Endodermal cell (in vitro differentiated cells): ENCODE measurements at places on chromosomes 13 and 19. TPM values are rescaled to one million over a fixed set of nuclear protein-coding genes. Genes with fewer than 3 reads are reported as not detected.

GRCh38 chr13:37349916-37350315, 244.5 kb upstream of the CSNK1A1L start:
- peaks cover 4% of the 10 kb centered on the region for H3K4me1 ChIP-seq
- H3K36me3 ChIP-seq: no peaks in the 10 kb centered on the region
- no peak overlapping the region for H3K4me3 ChIP-seq
- H3K27me3 ChIP-seq: no peaks in the 10 kb centered on the region

DNA sequence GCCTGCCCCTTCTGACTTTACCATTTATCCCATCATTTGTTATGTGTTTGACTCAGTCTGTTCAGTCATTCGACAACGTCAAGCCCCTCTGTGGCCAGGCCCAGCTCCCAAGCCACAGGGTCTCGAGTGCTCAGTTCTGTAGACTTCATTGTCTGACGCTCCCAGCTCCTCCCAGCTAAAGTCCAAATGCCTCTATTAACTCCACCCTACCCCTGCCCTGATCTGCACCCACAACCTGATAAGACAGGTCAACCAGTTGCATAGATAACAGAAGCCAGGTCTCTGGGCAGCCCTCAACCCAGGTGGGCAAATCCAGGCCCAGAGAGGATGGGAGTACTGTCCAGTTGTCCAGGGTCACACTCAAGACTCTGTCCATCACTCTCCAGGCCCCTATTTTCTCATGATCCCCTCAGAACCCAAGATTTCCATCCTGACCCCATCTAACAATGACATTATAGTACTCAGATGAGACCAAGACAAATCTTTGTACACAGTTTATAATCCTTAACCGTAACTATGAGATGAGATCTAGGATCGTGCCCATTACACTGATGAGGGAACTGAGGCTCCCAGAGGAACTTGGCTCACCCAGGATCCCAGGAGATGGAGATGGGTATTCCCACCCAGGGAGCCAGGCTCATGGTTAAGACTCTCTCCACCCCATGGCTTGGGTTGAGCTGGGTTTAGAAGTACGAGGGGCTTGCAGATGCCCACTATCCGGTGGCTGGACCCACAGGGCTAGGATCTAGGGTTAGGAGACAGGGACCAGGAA, 1.1 kb downstream of the TM6SF2 start:
- H3K27ac ChIP-seq: no peak overlapping the region
- H3K36me3 ChIP-seq: peaks cover 11% of the 10 kb centered on the region
- H3K27me3 ChIP-seq: no peaks in the 10 kb centered on the region
- no peak for DNase-seq
- no peaks in the 10 kb centered on the region for H3K4me1 ChIP-seq

DNA sequence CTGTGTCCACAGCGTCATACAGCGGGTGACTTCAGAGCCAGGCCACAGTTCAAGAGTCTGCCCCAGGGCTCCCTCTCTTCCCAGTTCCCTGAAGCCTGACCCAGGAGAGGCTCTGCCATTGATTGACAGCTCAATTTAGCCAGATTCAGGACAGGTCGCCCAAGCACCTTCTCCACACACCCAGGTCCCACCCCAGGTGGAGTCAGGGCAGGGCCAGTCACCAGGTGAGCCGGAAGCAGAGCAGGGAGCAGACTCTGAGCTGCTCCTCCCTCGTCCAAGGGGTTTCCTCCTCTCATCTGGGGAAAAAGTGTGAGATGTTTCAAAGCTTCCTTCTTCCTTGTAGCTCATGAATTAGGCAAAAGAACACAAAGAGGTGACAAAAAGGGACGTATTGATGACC, 5.6 kb downstream of the CEACAM7 start:
- no peaks in the 10 kb centered on the region for H3K27me3 ChIP-seq
- no peaks in the 10 kb centered on the region for H3K4me1 ChIP-seq
- H3K36me3 ChIP-seq: no peaks in the 10 kb centered on the region
- no peak for DNase-seq
- no peak overlapping the region for H3K27ac ChIP-seq
- no peak overlapping the region for H3K4me3 ChIP-seq

GRCh38 chr19:41957838-41958366, 1.2 kb downstream of the RABAC1 start:
- H3K4me1 ChIP-seq: no peaks in the 10 kb centered on the region
- H3K4me3 ChIP-seq: peak overlapping the region; percentile 82
- peak; percentile 94 for DNase-seq
- H3K27me3 ChIP-seq: no peaks in the 10 kb centered on the region
- no peak overlapping the region for H3K27ac ChIP-seq

DNA sequence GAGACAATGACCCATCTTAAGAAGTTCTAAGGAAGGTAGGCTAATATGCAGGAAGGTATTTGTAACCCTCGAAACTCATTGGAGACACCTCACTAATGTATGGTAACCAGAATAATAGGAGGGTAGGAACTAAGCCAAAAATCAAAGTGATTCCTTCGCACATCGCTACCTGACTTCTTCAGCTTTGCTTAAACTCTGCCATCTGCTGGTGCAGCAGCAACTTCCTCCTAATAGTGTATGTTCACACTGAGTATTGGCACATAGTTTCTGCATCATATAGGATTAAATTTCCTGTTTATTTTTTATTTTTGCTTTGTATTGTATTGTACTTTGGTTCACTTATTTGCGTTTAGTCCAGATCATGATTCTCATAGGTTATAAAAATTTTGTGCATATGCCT, 676.2 kb downstream of the GPC5 start:
- H3K27me3 ChIP-seq: no peaks in the 10 kb centered on the region
- H3K27ac ChIP-seq: no peak overlapping the region
- peak; percentile 55 for DNase-seq
- H3K36me3 ChIP-seq: no peaks in the 10 kb centered on the region
- H3K4me3 ChIP-seq: no peak overlapping the region
- H3K4me1 ChIP-seq: no peaks in the 10 kb centered on the region

- H3K4me3 ChIP-seq: no peak overlapping the region
- no peaks in the 10 kb centered on the region for H3K27me3 ChIP-seq
- H3K36me3 ChIP-seq: peaks cover 13% of the 10 kb centered on the region
- peaks cover 13% of the 10 kb centered on the region for H3K4me1 ChIP-seq
- no peak for DNase-seq
These were observed 81.9 kb upstream of the MCF2L start for GRCh38 chr13:112887151-112887550.

DNA sequence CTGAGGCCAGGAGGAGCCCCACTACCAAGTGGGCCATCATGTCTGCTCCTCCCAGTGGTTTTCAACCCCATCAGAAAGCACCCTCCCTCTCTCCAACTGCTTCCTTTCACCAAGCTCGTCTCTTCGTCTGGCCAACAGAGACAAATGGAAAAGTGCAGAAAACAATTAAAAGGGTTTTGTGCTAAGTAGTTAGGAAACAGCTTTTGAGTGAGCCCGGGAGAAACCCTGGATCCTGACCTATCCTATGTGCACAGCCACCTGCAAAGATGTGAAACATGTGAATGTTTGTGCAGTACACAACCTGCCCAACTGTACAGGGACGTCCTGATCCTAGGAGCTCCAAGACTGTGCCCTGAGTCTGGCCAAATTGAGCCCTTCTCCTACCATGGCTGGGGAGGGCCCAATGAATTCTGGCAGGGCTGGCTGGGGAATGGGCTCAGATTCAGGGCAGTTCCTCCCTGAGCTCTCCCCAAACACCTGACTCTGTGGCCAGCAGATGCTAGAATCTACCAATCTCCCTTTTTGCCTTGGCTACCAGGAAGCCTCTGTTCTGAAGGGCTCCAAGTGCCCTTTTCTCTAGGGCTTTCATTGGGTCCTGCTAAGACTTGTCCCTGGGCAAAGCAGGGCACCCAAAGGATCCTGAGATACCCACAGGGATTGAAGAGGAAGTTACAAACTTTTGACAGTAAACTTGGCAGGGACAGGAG, 7.9 kb downstream of the TLE5 start:
- H3K27me3 ChIP-seq: no peaks in the 10 kb centered on the region
- no peak overlapping the region for H3K27ac ChIP-seq
- DNase-seq: no peak
- no peak overlapping the region for H3K4me3 ChIP-seq

DNA sequence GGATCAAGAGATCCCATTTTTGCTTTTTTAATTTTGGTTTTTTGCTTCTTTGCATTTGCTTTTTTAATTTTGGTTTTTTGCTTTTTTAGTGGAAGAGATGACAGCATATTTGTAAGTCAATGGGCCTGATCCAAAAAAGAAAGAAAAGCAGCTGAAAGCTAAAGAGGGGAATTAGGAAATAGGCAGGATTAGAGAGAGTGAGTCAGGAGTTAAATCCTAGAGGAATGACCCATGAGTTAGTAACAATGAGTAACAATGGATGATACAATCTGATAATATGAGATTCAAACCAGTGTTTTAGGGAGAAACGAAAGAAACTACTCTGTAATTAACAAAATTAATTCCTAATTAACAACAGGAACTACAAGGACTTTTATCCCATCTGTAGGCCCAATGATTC, 111.2 kb upstream of the SGCG start:
- DNase-seq: no peak
- no peaks in the 10 kb centered on the region for H3K36me3 ChIP-seq
- no peaks in the 10 kb centered on the region for H3K4me1 ChIP-seq
- H3K4me3 ChIP-seq: no peak overlapping the region

DNA sequence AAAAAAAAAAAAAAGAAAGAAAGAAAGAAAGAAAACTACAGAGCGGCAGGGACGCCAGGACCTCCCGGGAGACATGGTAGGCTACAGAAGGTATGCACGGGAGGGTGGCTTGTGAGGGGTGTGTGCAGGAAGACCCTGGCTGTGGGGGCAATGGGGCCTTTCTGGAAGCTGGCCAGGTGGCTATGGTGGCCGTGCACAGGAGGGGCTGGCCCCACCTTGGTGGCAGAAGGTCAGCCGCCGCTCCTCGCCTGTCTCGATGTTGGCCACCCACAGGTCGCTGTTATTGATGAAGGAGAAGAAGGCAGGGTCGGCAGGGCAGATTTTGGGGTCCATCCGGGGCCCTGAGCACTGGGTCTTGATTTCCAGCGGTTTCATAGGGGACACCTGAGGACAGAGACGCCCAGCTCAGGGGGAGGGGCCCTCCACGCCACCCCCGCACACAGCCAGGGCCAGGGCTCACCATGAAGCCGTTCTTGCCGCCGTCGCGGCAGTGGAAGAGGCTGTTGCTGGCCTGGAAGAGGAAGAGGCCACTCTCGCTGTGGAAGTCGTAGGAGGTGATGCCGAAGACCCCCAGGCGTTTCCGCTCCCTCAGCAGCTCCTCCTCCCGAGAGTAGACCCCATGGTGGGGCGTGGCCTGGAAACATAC, 19.8 kb downstream of the DPP9 start:
- H3K36me3 ChIP-seq: peaks cover 55% of the 10 kb centered on the region
- H3K27ac ChIP-seq: no peak overlapping the region
- H3K4me1 ChIP-seq: no peaks in the 10 kb centered on the region
- DNase-seq: no peak

DNA sequence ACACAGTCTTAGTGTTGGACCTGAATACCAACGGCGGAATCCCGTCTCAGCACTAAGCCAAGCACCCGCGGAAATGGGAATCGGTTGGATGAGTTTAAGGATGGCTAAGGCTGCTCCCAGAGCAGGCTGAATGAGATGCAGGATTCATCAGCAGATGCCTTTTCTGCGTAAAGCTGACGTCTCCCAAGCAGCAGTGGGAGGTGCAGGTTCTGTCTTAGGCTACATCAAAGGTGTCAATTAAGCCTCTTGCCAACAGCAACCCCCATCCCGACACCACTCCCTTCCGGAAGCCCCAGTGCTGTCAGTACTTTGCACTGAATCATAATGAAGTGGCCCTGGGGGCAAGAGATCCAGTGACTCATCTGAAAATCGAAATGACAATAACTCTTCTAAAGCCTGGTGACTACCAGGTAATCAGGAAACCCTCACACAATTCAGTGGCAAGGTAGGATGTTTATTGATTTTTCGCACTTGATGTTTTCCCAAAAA, 275.6 kb downstream of the DCLK1 start:
- H3K4me3 ChIP-seq: peak overlapping the region; percentile 7
- H3K27me3 ChIP-seq: no peaks in the 10 kb centered on the region
- no peak overlapping the region for H3K27ac ChIP-seq
- DNase-seq: peak; percentile 96
- H3K36me3 ChIP-seq: no peaks in the 10 kb centered on the region

The SHISA7 gene
- not detected in 2 replicates for total RNA-seq

The ZNF729 gene
- total RNA-seq: not detected in 3 replicates

The POU2F2 gene
- total RNA-seq: 1.1 to 2.3 TPM (median 1.8 TPM) in 3 replicates
